ENCODE measurements at places on chromosomes 6 and 20.

- DNase-seq: no peak
These were observed 13.5 kb downstream of the PIGU start for GRCh38 chr20:34663213-34663943.

- DNase-seq: no peak
These were observed 1.9 kb downstream of the KLHL32 start for GRCh38 chr6:96926425-96926824.

GRCh38 chr6:56482525-56482924 is 160.2 kb downstream of the DST start:
- no peak for DNase-seq

GRCh38 chr20:10954908-10955580 is 281.2 kb upstream of the JAG1 start:
- no peak for DNase-seq

- no peak for DNase-seq
These were observed 19.6 kb downstream of the WFDC2 start for GRCh38 chr20:45489083-45489531.

- DNase-seq: no peak
These were observed 58.0 kb upstream of the TFB1M start for GRCh38 chr6:155372256-155372655.

DNA sequence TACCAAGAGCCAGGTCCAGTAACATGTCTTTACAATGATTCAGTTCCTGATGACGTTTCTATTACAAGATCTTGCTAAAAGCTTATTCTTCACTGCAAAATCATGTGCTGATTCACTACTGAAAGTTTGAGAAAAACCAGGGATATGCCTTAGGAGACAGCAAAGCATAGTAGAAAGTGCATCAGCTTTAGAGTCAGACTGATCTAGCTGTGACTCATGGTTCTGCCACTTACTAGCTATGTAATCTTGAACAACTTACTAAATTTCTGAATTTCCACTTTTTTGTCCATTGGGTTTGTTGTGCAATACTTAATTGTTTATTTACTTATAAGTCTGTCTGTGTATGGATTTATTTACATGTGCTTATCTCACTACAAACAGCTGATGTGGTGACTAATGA is 198.5 kb upstream of the RSPO3 start:
- no peak for DNase-seq

- no peak for DNase-seq
These were observed 49.9 kb downstream of the TULP4 start for GRCh38 chr6:158361961-158362669.
